ENCODE measurements at places on chromosomes 6 and 20.

- DNase-seq: peak; percentile 66
These were observed 35.9 kb downstream of the DUSP22 start for GRCh38 chr6:328136-328670.

- no peak for DNase-seq
These were observed 34.6 kb upstream of the MAPK13 start for GRCh38 chr6:36095497-36096391.

GRCh38 chr6:164756142-164756541, 553.3 kb downstream of the C6orf118 start:
- no peak for DNase-seq

GRCh38 chr6:106186714-106187113, 100.6 kb downstream of the PRDM1 start:
- DNase-seq: no peak

DNA sequence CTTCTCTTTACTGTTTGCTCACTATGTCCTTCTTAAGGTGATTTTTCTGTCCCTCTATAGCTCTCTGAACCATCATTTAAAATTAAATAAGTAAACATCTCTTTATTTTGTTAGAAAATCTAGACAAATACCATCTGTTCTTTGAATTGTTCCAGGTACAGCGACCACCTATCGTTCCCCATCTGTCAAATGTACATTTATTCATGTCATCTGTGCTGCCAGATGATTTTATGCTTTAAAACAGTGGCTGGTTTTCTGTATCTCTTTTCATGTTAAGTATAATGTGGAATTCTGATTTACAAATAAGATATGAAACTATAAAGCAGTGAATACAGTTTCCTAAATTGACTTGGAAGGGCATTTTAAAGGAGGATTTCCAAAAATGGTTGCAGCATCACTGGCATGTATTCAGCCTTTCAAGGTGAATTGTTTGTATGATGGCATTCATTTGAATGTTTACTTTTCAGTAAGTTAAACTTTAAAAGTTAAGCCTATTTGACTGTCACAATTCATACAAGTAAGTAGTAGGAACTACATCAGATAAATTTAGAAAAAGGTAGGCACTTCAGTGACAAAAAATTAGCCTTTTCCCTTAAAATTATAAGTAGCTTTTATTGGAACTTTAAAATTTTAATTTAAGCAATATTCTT, 92.6 kb upstream of the CLVS2 start:
- DNase-seq: no peak

GRCh38 chr6:75272145-75272840, 12.3 kb downstream of the TMEM30A start:
- peak; percentile 29 for DNase-seq

DNA sequence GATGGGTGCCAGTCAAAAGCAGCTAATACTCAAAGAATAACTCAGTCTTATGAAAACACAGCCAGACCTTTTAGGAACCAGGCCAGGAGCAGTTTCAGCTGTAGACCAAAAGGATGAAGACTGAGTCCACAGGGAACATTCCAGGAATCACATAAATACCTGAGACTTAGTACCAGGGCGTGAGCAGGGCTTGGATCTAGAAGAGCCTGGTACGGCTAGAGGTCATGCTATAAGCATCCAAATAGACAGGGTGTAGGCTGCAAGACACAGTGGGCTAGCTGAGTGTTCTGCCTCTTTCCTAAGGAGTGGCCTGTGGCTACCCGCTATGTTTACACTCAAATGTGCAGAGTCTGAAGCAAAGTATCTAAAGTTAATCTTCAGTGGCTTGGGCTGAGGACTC, 29.5 kb upstream of the LRRC1 start:
- no peak for DNase-seq

Data from AG09309 (cell line).